CD8-positive, alpha-beta memory T cell (primary cell): ENCODE measurements at places on chromosomes 4 and X. TPM values are rescaled to one million over a fixed set of nuclear protein-coding genes. Genes with fewer than 3 reads are reported as not detected.

The SRPX2 gene
- total RNA-seq = not detected

GRCh38 chr4:176778063-176778462, 14.7 kb downstream of the VEGFC start:
- H3K27me3 ChIP-seq = no peaks in the 10 kb centered on the region
- H3K4me3 ChIP-seq = no peak overlapping the region
- H3K4me1 ChIP-seq = no peaks in the 10 kb centered on the region

- H3K36me3 ChIP-seq = no peaks in the 10 kb centered on the region
- no peak overlapping the region for H3K4me3 ChIP-seq
- no peak for DNase-seq
- no peak overlapping the region for H3K27ac ChIP-seq
These were observed 10.7 kb downstream of the ATP8A1 start for GRCh38 chr4:42646013-42646784.

DNA sequence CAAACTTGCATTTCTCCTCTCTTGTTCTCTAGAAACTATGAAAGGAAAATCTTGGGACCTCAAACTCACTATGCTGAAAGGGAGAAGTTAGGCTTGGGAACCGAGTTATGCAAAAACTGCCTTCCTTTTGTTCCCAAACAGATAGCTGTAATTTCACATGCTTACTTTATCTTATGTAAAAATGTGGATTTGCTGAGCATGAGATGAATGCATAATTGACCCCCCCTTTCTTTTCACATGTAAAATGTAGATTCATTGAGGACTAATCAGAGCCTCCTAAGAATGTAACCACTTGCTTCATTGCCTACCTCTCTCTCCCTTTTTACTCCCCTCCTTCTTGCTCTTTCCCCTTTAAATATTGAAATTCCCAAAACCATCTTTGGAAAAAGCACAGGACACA, 18.0 kb downstream of the TBC1D9 start:
- no peaks in the 10 kb centered on the region for H3K27me3 ChIP-seq
- H3K36me3 ChIP-seq = no peaks in the 10 kb centered on the region
- no peak for DNase-seq
- no peak overlapping the region for H3K4me3 ChIP-seq

The TRIM75 gene
- not detected for total RNA-seq

The NWD2 gene
- total RNA-seq = not detected

DNA sequence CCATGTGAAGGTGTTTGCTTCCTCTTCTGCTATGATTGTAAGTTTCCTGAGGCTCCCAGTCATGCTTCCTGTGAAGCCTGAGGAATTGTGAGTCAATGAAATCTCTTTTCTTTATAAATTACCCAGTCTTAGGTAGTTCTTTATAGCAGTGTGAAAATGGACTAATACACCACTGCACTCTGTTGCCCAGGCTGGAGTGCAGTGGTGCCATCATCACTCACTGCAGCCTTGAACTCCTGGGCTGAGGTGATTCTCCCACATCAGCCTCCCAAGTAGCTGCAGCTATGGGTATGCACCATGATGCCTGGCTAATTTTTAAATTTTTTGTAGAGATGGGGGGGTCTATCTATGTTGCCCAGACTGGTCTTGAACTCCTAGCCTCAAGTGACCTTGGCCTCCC, 15.8 kb upstream of the IGFBP7 start:
- no peak overlapping the region for H3K27ac ChIP-seq
- H3K27me3 ChIP-seq = no peaks in the 10 kb centered on the region
- H3K4me1 ChIP-seq = no peaks in the 10 kb centered on the region

The H2BW2 gene
- not detected for total RNA-seq
